ENCODE measurements at places on chromosomes 3 and 15.

GRCh38 chr15:83200589-83200988 is 7.0 kb downstream of the HDGFL3 start:
- DNase-seq = no peak

- DNase-seq = no peak
These were observed 4.3 kb downstream of the PFKFB4 start for GRCh38 chr3:48552111-48552951.

- no peak for DNase-seq
These were observed 18.9 kb downstream of the PIF1 start for GRCh38 chr15:64806509-64806908.

DNA sequence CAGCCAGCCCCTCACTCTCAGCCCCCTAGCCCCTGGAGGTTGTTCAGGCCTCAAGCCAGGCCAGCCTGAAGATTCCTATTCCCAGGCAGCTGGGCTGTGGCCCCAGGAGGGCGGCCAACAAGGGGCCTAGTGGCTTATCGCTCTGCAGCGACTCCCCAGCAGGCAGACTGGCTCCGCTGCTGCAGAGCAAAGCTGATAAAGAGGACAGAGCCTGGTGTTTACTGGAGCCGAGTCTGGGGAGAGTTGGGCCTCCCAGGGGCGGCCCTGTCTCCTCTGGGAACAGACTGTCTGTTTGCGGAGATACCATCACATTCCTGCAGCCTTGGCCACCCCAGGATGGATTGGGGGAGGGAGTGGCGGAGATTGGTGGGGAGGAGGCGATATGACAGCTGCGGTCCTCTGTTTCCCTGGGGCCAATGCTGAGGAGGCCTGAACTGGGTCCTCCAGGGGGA is 22.4 kb upstream of the SMAD6 start:
- no peak for DNase-seq

- no peak for DNase-seq
These were observed 153.4 kb upstream of the TSPAN3 start for GRCh38 chr15:77224352-77224751.

DNA sequence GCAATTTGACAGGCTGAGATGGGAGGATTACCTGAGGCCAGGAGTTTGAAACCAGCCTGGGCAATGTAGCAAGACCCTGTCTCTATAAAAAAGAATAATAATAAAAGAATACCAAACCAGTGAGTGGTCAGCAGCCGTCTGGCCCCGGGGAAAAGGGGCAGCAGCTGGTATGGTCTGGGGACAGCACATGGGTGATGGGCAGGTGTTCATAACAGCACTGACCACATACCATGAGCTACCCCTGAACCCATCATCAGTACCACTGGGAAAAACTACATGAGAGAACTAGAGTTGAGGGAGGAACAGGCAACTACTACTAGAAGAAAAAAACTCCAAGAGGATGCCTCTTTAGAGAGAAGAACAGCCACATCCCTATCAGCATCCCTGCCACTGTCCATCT is 40.7 kb downstream of the ARHGEF3 start:
- no peak for DNase-seq

DNA sequence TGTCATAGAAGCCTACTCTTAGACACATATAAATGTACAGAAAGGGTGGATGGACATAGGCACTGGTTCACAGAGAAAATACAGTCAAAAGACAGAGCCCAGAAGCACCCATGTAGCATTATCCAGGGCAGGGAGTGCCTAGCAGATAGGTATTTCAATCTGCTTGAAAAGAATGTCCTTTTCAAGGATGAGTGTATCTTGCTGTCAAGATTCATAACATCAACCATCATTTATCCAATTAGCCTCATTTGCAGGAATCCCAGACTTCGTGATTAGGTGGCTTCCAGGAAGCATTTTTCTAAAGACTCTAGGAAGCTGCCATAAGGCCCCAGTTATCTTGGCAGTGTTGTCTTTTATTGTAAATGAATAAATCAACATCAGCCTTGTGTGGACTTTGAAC is 55.6 kb downstream of the SCN11A start:
- no peak for DNase-seq

DNA sequence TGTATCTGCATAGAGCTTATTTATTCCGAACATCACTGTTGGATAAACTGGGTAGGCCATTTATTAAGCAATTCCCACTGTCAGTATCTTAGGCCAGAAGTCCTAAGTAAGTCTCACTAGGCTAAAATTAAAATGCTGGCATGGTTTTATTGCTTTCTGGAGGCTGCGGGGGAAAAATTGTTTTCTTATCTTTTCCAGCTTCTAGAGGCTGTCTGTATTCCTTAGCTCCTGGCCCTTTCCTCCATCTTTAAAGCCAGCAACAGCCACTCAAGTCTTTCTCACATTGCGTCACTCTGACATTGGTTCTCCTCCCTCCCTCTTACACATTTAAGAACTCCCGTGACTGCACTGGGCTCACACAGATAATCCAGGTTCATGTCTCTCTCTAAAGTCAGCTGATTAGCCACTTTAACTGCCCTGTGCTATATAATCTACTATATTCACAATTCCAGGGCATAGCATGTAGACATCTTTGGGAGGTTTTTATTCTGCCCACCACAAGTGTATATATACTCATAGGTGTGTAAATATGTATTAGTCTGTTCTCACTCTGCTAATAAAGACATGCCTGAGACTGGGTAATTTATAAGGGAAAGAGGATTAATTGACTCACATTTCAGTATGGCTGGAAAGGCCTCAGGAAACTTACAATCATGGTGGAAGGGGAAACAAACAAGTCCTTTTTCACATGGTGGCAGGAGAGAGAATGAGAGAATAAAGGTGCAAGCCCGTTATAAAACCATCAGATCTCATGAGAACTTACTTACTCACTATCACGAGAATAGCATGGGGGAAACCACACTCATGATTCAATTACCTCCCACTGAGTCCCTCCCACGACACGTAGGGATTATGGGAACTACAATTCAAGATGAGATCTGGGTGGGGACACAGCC is 113.5 kb upstream of the SLC7A14 start:
- no peak for DNase-seq

GRCh38 chr15:79430901-79431635 is 1.1 kb upstream of the MINAR1 start:
- DNase-seq = no peak

GRCh38 chr15:98523912-98524662 is 124.3 kb upstream of the IGF1R start:
- DNase-seq = no peak

DNA sequence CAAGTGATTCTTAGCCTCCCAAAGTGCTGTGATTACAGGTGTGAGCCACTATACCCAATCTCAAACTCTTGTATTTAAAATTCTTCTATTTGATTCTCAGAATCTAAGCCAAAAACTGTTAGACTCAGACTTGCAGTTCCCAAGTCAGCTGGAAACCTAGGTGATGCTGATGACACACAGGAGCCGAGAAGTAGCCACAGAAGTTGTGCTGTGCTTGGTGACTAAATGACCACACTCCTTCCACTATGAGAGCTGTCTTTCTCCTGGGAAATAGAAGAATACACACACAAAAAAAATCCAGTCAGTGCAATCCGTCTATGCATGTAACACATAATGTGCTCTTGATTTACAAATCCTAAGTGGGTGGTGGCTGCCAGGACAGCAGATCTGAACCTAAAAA is 33.9 kb downstream of the ILDR1 start:
- no peak for DNase-seq

DNA sequence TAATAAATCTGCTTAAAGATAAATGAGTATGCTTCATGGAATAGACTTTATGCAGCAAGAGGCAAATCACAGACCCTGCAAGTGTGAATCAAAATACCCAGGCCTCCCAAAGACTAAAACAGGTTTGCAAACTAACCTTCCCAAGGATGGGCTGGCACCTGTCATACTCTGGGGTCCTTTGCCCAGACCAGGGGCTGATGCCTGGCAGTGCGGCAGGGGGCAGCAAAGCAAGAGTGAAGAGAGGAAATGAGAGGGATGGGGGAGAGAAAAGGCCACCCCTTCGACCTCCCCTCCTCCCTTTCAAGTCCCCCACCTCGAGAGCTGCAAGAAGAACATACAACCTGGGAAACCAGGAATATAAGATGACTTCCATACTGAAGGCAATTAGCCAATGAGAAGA is 31.8 kb downstream of the XXYLT1 start:
- DNase-seq = no peak

DNA sequence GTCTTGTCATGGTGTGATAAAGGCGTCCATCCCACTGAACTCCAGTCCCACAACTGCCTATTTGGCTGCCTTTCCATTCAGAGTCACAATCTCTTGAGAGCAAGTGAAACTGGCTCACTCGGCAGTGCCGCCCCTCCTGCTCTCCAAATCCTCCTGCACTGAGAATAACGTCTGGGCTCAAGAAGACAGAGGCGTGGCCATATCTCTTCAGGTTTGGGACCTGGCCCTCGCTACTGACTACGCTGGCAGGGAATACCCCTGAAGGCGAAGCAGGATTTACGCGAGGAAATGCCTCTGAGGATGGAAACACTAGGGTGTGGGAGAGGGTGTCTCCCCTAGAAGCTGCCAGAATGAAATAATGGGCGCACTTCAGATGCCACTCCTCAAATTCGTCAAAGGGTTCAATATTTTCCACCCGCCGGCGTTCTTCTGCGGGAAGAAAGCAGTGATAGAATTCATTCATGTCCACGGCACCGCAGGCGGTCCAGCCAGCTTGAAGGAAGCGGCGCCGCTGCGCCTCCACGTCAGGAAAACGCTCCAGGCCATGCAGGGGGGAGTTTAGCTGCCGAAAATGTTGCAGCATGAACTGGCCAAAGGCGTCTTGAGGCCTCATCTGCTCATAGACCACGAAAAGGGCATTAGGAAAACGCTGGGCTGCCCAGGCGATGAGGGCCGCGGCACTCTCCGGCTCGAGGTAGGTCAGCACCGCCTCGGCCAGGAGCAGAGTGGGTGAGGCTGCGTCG is 985 bp downstream of the LCMT2 start:
- DNase-seq = peak; percentile 1

- DNase-seq = no peak
These were observed 7.4 kb downstream of the SQOR start for GRCh38 chr15:45641999-45642932.

GRCh38 chr15:43434446-43434845 is 58.5 kb downstream of the TP53BP1 start:
- no peak for DNase-seq

DNA sequence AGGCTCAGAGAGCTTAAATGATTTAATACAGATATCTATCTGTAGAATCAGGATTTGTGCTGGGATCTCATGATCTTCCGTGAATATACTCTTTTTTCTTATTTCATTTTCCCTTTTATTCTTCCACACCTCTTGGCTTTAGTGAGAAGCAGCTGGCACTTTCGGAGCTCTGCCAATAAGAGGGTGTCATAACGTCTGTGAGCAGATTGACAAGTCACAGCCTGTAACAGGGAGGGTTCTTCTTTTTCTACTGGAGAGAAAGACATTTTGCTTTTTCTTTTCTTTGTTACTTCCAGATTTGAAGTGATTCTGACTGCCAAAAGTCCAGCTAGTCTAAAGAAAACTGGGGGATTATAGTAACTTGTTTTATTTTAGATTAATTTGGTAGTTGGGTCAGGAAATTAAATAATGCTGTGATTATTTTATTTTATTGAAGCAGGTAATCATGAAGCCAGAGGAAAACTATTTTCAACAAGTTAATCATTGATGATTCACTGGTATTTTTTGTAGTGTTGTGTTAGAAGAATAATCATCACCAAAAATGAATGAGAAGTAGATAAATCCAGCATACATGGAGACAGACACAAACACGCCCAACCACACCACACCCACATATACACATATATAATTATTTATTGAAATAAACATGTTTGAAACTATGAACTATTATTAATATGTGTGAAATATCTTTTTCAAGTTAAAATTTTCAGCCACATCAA is 69.8 kb downstream of the TNFAIP8L3 start:
- no peak for DNase-seq

- no peak for DNase-seq
These were observed 3.6 kb upstream of the NCK1 start for GRCh38 chr3:136858381-136858780.

GRCh38 chr3:135128818-135129217 is 333.8 kb downstream of the EPHB1 start:
- DNase-seq = no peak

DNA sequence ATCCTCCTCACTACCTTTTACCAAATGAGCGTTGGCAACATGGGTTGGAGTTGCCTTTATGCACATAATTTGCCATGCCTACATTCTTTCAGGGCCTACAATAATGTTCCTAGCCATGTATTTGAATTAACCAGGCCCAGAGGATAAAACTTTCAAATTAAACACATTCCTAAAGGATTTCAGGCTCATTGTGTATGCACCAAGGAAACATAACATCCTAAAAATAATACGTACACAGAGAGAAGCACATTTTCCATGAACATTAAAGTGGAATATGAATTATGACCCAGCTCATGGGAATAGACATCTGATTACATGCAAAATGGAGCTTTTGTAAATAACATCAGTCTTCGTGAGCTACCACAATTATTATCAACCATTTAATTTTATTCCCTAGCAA is 203.3 kb downstream of the RORA start:
- DNase-seq = no peak

- no peak for DNase-seq
These were observed 2.8 kb upstream of the PLXNB1 start for GRCh38 chr3:48432411-48433371.

GRCh38 chr3:37862219-37862902 is 681 bp downstream of the CTDSPL start:
- no peak for DNase-seq

DNA sequence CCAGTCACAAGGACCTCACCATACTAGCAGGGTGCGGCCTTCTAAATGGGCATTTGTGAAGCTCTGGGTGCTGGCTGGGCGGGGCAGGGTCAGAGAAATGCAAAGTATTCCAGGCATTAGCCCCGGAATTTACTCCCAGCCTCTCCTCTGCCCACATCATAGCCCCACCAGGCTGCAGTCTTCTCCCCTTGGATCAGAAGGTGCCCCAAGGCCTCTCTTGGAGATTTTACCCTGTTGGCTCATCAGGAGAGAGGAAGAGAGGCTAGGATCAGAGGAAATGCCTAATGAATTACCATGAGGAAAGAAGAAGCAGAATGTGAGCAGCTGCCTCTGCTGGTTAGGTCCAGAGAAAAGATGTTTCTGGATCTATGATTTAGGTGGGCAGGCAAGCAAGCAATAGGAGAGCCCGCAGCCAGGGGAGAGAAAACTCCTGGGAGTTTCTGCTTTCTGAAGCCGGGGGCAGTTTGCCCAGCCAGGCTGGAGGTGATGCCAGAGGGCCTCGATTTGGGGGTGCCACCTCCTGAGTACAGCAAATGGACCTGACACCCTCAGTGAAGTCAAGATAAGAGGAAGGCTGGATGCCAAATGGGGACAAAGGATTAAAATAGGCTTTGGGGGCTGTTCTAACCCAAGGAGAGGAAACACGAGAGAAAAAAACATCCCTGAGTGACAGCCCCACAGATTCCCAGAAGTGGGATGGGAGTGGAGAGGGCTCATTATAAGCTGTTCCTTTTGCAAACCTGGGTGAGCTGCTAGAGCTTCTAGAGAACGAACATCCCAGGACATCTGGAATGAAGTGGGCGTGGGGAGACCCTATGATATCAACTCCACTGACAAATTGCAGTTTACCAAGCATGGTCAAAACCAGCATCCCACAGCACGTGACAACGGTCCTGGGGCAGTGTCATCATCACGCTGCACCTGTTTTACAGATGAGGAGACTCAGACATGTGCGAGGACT is 65.4 kb downstream of the BDH1 start:
- DNase-seq = no peak

GRCh38 chr3:23949784-23950183 is 4.7 kb downstream of the NR1D2 start:
- no peak for DNase-seq
